SW 1271 (cell line): ENCODE measurements at places on chromosomes 16 and 17.

- no peak for DNase-seq
Measured at GRCh38 chr17:8537734-8538133, 92.8 kb downstream of the MYH10 start.

GRCh38 chr17:50421308-50422051 is 4.5 kb upstream of the ACSF2 start:
- no peak for DNase-seq

DNA sequence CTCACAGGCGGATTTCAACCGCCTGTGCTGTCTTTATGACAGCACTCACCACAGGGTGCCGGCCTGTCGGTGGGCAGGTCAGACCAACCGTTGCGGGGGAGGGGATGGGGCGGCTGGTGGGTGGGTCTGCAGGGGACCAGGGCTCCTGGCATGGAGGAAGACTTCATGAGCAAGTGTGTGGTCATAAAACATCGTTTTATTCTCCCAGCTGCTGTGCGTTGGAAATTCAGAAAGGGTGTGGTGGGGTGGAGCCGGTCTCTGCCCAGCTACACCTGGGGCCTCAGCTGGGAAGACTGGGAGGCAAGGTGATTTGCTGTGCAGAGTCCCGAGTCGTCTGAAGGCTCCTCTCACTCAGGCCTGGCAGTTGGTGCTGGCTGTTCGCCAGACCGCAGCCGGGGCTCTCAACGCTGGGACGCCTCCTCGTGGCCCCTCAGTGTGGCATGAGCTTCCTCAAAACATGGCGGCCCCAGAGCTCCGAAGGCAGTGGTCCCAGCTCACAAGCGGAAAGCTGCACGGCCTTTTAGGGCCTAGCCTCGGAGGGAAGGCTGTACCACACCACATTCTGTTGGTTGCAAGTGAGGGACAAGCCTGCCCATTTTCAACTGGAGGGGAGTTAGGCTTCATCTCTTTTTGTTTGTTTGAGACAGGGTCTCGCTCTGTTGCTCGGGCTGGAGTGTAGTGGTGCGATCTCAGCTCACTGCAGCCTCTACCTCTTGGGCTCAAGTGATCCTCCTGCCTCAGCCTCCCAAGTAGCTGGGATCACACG is 45.8 kb upstream of the GSE1 start:
- DNase-seq: no peak

GRCh38 chr17:81018044-81018802 is 16.7 kb upstream of the BAIAP2 start:
- DNase-seq: no peak
